ENCODE measurements at places on chromosomes 11 and 22.

- DNase-seq = no peak
Measured at GRCh38 chr11:74226907-74227306, 55.8 kb downstream of the PPME1 start.

DNA sequence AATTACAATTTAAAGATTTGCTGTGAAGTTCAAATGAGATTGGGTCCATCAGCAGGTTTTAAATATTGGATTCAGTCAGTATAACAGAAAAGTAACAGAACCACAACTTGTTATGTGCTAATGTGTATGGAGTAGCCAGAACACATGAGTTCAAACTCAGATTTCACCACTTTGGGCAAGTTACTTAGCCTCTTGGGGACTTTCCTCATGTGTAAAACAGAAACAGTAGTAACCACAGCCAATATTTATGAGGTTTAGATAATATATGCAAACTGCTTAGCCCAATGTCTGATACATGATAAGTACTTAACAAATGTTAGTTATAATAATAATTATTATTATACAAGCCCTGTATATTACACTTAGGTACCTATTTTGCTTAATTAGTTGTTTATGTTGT lies 21.8 kb upstream of the SLC5A12 start:
- no peak for DNase-seq

DNA sequence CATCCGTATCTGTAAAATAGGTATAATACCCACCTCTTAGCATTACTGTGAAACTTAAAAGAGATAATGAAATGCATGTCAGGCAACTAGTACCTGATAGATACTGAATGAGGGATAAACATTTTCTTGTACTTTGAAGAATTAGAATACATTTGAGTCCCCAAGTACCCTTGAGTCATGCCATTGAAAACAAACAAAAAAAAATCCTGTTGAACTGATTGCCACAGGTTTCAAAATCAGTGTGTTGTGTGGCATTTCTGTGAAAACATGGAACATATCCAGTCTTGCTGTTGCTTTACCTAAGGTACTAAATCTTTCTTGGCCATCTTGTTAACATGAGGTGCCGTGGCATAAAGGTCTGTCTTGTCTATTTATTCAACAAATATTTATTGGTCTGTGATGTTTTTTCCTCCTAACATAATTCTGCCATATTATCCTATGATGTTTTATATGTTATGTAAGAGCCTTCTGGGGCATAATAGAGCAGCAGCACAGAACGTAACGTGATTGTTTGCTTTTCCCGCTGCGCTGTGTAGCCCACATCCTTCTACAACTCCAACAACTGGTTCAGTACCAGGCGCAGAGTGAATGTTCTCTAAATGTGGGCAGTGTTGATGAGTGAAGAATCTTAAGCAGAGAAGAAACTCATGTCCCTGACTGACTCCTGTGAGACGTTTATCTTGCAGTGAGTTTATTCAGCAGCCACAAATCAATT lies 79.3 kb upstream of the RAB1B start:
- DNase-seq = no peak

DNA sequence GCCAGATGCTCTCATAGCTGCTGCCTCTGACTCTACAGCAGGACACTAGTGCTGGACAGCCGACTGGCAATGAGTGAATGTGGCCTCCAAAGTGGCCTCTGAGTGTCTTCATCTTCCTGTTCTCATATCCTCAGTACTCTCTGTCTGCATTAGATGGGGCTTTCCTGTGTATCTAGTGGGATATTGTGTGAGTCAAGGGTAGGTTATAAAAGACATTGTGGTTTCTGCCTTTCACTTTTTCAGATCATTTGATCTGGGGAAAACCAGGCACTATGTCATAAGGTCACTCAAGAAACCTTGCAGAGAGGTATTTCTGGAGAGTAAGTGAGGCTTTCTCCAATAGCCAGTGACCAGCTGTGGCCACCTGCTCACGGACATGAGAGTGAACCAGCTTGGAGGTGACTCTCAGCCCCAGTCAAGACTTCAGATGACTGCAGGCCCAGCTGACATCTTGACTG lies 333.6 kb upstream of the NCAM1 start:
- DNase-seq = no peak

DNA sequence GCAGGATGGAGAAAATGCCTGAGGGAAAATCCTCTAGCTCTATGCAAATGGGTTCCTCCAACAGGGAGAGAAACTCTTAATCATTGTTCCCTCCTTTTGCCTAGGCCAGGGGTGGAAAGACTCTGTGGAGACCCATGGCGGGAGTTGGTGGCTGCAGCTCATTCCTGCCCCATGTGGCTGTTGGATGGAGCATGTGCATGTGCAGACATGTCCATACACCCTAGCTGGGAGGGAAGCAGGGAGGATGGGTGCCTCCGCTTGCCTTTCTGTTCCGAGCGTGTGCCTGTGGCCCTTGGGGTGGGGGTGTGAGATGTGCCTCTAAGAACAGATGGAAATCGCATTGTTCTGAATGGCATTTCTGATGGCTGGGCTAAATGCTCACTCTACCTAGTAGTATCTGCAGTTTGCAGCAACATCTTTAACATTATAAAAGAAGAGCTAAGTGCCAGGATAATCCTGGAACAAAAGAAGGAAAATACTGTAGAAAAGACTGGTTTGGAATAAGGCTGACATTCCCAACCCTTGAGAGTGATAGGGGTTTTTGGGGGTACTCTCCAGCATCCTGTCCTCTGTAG lies 31.7 kb downstream of the METTL15 start:
- DNase-seq = no peak

- DNase-seq = no peak
Measured at GRCh38 chr11:110883256-110883655, 171.0 kb upstream of the ARHGAP20 start.
